ENCODE measurements at places on chromosomes 1 and 21.

- no peak for DNase-seq
These were observed 188.6 kb downstream of the FCRL5 start for GRCh38 chr1:157363660-157364140.

DNA sequence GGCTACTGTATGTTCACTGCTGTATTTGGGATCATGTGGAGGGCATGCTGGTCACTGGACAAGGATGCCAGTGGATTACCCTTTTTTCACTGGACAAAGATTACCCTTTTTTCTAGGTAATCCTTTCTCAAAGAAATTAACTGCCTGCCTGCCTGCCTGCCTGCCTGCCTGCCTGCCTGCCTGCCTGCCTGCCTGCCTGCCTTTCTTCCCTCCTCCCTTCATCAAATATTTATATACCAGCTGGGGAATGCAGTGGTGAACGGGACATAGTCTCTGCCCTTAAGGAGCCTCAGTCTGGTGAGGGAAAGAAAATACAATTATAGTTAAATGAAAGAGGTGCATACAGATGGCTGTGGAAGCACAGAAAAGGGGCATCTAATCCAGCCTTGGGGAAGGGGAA lies 85.0 kb downstream of the PGM1 start:
- DNase-seq: no peak

DNA sequence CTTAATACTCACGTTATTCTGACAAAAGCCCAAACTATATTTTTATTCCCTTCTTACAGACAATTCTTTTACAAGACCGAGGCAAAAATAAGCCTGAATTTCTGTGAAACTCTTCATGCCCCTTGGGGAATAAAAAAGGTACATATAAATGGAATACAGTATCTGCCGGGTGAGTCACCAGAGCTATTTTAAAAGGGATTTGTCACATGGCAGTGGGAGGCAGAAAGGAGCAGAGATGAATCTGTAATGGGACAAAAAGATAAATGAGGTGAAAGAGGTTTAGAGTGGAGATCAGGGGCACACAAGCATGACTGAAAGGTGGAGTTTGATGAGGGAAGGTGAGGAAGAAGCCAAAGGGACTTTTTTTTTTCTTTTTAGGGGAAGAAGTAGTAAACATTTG lies 8.8 kb downstream of the XCL1 start:
- no peak for DNase-seq

DNA sequence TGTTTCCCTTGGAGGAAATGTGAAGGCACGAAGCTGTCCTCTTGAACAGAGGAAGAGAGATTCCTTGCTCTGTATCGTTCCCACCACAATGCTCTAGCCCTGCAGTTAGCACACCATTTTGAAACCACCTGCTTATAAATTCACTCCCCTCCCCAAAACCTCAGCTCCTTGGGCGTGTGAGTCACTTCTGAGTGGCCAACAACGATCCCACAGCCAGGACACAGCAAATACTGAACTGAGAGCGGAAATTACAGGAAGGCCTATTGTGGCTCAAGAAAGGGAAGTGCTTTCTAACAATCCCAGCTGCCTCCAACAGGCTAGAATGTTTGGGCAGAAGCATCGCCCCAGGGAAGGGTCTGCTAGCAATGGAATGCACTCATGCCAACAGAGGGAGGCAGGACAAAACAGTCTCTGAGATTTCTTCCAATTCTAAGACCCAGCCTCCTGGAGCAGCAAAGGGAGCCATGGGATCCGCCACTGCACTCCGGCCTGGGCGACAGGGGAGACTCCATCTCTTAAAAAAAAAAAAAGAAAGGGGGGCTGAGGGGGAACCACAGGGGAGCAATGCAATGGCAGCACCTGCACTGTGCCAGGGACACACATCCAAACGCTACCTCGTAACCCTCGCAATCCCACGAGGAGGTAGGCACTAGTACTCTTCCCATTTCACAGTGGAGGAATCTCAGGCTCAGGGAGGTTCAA lies 1.9 kb downstream of the TMEM53 start:
- DNase-seq: no peak

DNA sequence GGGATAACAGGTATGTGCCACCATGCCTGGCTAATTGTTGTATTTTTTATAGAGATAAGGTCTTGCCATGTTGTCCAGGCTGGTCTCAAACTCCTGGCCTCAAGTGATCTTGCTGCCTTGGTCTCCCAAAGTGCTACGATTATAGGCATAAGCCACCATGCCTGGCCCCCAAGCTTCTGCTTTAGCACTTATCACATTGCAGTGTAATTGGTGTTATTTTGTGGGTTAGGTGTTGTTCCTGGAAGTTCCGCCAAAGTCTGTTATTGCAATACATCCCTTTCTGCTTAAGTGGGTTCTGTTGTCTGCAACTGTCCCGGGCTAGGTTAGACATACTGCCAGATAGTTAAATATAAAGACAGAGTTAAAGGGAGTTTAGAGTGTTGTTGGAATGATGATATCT lies 3.4 kb downstream of the ZCCHC17 start:
- no peak for DNase-seq

DNA sequence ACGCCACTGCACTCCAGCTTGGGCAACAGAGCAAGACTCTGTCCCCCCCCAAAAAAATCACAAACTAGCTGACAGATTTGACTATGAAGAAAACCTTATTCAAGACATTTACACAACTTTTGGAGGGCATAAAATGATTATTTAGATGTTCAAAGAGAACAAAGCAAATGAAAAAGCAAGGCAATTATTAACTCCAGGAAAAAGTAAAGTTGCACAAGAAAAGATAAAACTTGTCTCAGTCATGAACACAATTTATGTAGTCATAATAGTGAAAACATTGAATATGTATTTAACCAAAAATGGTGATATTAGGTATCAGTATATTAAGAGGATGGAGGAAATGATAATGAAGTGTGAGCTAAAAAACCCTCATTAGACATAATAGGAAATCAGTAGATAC lies 11.9 kb upstream of the TARDBP start:
- no peak for DNase-seq

DNA sequence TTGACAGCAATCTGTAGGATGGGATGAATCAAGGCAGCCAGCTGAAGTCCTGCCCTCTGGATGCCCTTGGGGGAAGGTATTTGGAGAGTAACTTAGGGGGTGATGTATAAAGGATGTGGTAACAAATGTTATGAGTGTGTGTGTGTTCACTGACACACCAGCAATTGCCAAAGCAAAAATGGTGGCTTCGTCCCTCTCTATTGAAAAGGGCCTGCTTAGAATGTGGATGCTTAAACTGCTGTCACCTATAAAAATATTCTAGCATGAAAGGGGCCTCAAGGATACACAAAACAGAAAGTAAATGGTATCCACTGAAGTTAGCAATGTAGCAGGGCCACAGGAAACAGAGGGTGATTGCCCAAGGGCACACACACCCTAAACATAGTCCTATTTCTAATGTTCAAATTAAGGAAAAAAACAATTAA lies 15.1 kb upstream of the AIM2 start:
- DNase-seq: no peak

DNA sequence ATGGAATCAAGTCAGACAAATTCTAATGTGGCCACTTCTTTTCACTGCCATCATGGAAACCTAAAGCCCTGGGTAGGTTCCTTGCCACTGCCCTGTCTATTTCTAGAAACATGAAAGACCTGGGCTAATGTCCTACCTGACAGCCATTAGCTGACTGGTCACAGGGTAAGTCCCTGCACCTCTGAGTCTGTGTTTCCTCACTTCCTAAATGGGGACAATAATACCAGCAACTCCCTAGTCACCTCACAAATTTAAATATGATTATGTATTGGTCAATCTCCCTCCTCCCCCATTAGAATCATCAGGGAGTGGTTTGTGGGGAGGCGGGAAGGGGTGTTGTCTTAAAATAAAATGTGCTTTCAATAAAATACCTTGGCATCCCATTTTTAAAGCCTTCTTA lies 2.2 kb downstream of the CREG1 start:
- no peak for DNase-seq

GRCh38 chr1:212531796-212532195 lies 76.8 kb upstream of the ATF3 start:
- no peak for DNase-seq
